ENCODE measurements at places on chromosomes 13 and 19.
A peak's percentile ranks its signal among the peaks of the same experiment; 100 is the strongest.

DNA sequence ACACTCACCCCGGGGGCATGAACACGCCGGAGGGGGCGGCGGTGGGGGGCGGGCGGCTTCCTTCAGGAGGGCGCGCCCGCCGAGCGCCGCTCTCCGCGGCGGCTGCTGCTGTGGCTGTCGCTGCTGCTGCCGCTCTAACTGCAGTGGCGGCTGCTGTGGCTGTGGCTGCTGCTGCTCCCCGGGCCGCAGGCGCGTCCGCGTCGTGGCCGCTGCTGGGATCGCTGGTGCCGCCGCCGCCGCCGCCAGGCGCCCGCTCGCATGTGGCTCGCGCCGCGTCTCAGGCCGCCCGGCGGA is at the start of gene BBC3:
Gene BBC3 (minus strand): TSS at position 279 of the 294 bp plus-strand sequence. CDS start 2,768 bp downstream, outside the sequence.
- DNase-seq, result no peak

- no peak for DNase-seq
These were observed 4.9 kb downstream of the ERCC1 start for GRCh38 chr19:45418802-45419201.

- peak; percentile 18 for DNase-seq
These were observed 718 bp downstream of the ACTN4 start for GRCh38 chr19:38647966-38648768.

- DNase-seq, result no peak
These were observed 12.5 kb downstream of the CRTC1 start for GRCh38 chr19:18696023-18696422.

DNA sequence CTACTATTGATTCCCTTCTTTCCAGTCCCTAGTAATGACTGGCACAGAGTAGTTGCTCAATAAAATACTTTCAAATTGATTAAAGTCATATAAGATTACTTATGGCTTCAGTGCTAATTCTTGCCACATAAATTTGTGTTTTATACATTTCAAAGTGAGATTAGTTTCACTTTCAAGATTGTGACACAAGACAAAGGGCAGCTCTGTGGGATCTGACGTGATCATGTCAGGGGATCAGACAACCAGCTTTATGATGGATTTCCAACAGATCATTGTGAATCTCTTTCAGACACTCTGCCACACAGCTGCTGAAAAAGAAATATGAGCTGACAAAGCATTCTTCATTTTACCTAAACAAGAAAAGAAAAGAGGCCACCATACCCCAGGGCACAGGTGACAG is 73.4 kb upstream of the POMP start:
- DNase-seq, result no peak

DNA sequence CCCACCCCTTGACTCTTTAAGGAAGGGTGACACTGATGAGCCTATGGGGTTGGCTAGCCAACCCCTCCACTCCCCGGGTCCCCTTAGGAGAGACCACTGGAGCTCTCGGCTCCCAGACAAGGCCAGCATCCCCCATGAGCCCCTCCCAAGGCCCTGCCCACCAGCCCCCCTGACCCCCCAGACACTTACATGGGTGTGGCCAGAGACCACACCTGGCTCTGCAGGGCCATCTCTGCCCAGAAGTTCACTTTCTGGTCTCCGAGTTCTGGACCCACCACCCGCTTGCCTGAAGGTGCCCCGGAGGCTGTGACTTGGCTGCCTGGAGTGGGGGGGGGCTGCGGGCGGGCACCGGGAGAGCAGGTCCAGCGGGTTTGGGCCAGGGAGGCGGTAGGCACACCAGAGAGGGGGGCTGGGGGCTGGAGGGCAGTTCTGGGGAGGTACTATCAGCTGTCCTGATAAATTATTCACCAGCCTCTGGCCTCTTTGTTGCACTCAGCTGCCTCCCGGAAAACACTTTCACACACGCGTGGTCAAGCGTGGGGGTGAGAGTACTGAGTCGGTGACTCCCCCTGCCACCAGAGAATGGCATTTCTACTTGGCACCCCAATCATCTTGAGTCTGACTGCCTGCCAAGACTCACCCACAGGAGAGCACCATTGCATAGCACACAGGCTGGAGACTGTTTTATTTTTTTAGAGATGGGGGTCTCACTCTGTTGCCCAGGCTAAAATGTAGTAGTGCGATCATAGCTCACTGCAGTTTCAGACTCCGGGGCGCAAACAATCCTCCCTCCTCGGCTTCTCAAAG is at the start of gene PALM3:
Gene PALM3 (minus strand): TSS at position 326 of the 807 bp plus-strand sequence. CDS start 96 bp downstream, at position 230.
- no peak for DNase-seq

DNA sequence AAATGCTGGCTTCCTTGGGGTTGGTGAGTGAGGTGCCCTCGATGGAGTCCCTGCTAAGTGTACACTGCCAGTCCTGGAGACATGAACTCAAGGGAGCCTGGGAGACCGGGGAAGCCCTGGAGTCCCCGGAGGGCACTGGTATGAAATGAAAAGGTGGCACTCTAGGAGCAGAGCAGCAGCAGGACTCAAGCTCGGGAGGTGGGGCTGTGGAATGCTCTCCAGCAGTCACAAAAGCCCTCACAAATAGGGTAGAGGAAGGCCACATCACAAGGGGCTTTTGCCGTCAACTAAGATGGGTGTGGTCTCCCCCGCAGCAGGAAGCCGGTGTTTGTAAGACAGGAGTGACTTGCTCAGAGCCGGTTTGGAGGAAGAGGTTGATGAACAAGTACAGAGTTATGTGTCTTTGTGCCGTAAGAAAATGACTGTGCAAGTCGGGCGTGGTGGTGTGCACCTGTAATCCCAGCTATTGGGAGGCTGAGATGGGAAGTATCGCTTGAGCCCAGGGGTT is 19.3 kb downstream of the CCNE1 start:
- DNase-seq, result peak; percentile 70

- peak; percentile 82 for DNase-seq
These were observed 54.5 kb downstream of the NUFIP1 start for GRCh38 chr13:44934724-44935123.

DNA sequence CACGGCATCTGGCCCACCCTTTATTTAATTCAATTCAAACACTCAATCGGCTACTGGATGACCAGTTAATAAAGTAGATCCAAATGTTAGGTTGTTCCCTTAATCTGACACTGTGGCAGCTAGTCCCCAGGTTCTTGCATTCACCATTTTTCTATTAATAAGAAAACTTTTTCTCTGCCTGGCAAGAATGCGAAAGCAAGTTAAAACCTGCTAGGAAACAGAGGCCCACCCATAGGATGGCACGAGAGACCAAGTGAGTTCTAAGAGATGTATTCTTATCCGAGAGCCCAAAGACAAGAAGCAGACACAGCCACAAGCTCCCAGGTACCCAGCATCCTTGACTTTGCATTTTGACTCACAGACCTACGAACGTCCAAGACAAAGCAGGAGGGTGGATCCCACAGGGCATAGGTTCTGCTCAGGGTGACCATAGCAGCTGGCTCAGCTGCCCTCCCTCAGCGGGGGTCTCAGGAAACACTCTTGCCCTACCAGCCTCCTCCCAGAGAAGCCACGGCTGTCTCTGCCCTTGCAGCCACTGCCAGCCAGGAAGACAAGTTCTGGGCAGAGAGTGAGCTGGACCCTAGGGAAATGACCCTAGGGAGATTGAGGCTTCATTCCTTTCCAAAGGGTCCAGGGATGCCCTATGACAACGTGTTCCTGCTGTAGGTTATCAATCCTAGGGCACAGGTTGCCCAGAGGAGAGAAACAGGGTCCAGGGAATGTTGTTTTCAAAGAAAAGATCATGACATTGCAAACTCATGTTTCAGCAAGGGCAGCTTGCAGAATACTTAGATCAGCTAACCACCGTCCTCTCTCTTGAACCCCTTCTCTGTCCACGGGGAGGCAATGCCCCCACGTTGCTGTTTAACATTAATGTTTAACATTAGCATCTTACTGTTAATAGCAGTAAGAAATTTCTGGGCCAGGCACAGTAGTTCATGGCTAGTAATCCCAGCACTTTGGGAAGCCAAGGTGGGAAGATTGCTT is 147.2 kb upstream of the ZNF507 start:
- no peak for DNase-seq

DNA sequence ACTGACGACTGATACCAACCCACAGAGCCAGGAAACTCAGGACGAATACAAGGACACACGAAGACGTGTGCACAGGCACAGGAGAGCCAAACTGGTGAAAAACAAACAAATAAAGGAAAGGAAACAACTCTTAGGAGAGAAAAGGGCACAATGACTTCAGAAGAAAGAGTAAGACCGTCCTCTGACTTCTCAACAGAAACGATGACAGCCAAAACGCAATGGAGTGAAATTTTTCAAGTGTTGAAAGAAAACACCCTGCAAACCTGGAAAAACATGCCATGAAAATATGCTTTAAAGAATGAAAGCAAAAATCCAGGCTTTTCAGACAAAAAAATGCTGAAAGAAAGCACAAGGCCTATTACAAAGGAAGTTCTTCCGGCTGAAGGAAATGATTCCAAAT is 24.6 kb upstream of the PLPP2 start:
- no peak for DNase-seq

GRCh38 chr13:39209731-39210531 is 171.7 kb downstream of the NHLRC3 start:
- DNase-seq, result no peak

GRCh38 chr13:112826565-112826964 is 136.7 kb downstream of the ATP11A start:
- DNase-seq, result no peak

- no peak for DNase-seq
These were observed 7.6 kb upstream of the LMNB2 start for GRCh38 chr19:2464389-2464788.

DNA sequence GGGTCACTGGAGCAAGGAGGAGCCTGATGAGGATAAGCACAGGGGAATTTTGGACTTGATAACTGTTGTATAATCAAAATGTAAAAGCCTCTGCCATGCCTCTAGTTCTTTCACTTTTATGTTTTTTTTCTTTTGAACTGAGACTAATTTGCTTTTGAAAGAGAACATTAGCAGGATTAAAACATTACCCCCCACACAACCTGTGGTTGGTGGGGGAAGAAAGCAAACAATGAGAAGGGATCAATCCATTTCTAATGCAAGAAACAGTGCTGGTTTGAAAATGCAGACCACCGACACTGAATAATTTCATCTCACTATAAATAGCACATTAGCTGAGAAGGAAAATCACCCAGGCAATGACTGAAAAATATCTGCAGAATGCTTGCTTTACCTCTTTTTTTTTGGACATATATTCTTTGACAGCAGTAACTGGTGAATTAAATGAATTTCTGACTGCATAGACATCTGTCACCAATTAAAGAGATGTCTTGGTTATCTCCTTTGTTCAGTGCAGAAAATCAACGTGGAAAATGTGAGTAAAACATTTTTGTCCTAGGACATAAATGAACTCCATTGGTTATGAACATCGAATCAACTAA is 48.6 kb upstream of the TRPC4 start:
- no peak for DNase-seq

DNA sequence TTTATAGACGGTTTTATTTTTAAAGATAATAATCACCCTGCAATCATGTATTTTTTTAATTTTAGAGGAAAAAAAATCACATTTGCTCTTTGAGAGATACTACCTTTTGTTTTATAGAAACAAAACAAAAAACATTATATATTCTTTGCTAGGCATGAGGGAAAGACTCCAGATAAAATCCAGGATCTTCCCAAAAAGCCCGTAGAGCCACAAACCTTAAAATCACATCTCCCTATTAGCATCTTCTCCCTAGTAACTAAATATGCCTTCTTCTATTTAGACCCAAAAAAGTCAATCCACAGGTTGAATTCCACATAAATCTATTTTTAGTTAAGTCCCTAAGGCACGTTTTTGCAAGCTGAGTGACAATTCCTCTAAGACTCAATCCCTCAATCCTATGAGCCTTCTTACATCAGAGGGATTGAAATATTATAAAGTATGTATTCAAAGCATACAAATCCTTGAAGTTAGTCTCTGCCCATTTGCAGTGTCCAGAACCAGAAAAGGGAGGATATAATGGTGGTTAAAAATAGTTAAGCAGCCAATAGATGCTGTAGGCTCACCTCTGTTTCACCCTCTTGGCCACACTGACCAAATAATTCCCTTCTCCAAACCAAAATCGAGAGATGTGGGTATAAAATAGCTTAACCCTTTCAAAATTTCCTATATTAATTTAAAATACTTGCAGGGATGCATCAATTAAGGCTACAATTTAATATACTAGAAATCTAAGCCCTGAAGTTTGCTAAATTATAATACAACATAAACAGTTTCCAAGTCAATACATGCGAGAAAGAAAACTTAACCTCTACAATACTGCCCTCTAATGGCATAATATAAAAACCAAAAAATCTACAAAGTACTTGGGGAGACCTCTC is 64.0 kb downstream of the SERP2 start:
- peak; percentile 79 for DNase-seq

DNA sequence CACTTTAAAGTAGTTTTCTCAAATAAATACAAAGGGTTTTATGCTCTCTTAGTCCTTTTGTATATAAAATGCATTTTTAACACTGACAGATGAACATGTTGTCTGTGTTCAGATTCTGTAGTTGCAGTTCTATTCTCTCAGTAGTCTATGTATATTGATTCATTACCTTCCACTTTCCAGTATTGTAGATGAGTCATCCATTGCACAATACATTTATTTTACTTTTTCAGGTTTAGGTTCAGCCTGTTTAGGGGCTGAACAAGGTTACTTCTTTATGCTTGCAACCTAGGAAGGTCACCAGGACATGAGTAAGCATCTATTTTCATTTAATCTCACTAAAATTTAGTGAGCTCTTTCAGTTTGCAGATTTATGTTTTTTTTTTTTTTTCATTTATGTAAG is 173.6 kb downstream of the NALCN start:
- DNase-seq, result peak; percentile 45

- DNase-seq, result no peak
These were observed 47.8 kb downstream of the KLF5 start for GRCh38 chr13:73106513-73107178.

DNA sequence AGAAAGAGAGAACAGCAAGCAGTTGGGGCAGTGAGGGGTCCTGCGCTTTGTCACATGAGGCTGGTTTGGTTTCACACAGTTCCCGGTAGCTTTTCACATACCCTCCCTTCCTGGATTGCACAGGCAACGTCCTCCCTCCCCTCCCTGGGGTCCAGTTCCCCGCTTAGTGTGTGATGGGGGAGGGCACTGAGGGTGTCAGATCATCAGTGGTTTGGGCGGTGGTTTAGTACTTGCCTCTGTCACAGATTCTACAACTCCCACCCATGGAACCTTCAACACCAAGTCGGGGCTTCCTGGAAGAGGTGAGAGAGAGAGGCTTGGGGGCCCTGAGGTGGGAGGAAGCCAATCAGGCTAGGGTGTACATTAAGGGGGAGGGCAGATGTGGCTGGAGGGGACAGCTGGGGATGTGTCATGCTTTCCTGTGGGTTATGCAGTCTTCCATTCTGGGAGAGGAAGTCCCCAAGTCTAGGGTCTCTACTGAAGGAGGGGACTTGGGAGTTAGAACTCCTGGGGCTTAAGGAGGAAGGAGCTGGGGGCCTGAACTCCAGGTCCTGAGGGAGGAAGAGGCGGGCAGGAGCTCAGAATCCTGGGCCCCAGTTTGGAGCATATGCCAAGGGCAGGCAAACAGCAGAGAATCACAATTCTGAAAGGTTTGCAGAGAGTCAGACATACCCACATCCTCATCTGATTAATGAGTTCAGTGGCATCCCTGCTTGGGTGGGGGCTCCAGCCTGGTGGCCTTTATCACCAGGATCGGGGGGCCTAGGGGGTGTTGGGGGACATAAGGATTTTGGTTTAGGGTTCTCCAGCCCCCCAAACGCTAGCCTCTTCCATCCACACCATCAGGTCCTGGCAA is at the start of gene NKG7:
Gene NKG7 (minus strand): TSS at position 6 of the 856 bp plus-strand sequence. CDS start 119 bp downstream, outside the sequence.
- no peak for DNase-seq

- no peak for DNase-seq
These were observed 66.7 kb downstream of the LHFPL6 start for GRCh38 chr13:39536274-39536673.

GRCh38 chr19:7159105-7159933 is 89.8 kb downstream of the ZNF557 start:
- peak; percentile 22 for DNase-seq

GRCh38 chr19:19710506-19710905 is 22.4 kb downstream of the ZNF14 start:
- DNase-seq, result no peak

- no peak for DNase-seq
These were observed 6.1 kb downstream of the RNF126 start for GRCh38 chr19:656751-657559.

Data from ELR (cell line).